ENCODE measurements at places on chromosomes 16 and 17.

GRCh38 chr16:68377667-68378393 is 67.0 kb downstream of the PRMT7 start:
- no peak for DNase-seq

DNA sequence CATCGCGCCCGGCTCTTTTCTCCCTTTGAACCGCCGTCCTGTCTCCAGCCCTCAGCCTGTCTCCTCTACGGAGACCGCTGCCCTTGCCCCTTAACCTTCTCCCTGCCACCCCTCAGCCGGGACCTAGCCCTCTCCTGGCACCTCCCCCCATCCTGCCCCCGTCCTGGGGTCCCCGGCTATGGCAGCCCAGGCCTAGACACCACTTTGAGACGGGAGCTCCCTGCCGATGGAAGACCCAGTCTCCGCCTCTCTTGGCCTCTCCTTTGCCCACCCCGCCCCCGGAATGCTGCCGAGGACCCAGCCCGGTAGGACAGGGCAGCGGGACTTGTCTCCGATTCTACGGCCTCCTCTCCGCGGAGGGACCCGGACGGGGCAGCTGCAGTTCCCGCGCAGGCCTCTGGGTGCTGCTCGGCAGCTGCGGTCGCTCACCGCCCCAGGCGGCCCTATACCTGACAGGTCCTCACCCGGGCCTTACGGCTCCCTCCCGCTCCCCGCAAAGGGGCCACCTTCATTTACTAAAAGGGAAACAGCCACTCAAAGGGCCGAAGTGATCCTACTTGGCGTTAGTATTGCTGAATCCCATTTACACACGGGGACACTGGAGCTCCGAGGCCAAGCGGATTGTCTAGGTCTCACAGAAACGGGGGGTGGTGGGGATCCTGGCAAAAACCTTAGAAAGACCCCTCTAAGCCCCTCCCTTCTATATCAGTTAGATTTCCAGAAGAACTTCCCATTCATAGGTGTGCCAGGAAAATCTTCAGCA is 32.6 kb upstream of the TAC4 start:
- peak; percentile 15 for DNase-seq

GRCh38 chr16:51119556-51119955 is 31.5 kb downstream of the SALL1 start:
- no peak for DNase-seq

DNA sequence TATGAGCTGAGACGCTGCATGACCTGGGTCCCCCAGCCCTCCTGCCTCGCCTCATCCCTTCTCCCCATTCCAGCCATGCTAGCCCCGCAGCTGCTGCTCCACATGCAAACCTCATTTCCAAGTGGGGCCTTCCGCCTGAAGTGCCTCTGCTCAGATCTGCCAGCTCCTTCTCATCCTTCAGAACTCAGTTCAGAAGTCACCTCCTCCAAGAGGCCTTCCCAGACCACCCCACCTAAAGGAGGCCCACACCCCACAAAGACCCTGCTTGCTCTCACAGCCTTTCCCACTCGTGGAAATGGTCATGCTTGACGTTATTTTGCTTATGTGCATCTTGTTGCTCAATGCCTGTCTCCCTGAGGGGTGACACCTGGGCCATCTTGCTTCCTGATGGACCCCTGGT is 58.7 kb downstream of the RMI2 start:
- no peak for DNase-seq

DNA sequence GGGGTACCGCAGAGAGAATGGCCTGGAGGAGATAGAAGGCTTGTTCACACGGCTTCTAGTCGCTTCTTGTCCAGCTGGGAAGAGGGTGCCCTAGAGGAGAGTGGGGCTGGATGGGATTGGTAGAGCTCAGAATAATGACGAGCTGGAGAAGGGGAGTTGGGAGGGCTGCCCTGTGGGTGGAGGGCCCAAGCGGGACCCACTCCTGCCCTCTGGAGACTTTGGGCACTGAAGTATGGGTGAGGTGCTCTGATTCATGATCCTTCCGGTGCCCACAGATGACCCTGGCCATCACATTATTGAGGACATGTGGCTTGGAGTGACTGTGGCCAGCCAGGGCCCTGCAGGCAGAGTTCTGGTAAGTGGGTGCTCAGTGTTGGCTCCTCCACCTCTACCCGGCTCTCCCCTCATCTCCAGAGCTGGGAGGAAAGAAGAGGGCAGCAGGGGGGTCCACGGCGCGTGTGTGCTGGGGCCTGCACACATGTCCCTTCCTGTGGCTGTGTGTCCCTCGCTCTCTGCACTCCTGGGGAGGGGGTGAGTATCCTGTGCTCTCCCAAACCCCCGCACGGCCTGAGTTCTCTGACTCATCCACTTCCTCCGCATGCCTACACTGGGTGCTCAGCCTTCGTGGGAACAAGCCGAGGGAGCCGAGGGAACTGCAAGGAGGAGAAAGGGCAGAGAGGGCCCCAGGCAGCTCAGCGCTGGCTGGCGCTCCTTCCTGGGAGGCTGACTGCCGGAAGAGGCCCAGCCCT is 8.5 kb downstream of the ITGA3 start:
- DNase-seq, result peak; percentile 73

- no peak for DNase-seq
These were observed 1.0 kb downstream of the SSTR2 start for GRCh38 chr17:73165616-73166404.

DNA sequence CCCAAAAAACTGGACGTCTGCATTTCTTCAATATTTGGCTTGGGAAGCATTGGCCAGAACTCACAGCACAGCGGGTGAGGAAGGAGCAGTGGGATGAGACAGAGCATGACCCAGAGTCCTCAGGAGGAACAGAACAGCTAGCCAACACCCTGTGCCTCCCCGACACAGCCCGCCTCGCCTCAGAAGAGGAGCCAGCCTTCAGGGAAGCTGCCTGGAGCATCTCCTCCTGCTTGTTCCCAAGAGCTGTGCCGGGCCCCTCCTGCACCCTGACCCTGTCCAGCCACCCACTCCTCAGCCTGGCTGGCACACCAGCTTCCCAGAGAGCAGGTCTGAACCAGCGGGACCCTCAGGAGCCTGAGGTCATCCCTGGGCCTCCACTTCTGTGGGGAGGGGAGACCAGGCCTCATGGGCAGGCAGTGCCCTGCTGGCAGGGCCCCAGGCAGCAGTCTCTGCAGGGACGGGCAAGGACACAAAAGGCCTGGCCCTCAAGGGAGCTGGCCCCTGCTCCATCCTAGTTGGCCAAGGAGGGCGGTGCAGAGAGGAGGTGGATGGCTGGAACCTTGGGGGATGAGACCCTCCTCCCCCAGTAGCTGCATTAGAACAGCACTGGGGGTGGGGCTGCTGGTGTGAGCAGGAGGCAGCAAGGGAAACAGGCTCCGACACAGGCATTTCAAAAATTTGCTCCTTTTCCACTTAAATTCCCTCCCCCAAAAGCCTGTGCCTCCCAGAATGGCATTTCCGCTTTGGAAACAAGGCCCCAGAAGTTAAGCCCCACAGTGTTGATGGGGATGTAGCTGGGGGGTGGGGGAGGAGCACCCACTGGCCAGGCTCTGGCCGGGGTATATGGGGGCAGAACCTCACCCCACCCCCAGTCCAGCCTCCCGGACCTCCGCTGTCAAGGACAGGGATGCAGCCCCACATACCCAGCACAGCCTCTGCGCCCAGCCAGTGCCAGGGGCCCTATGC is 1.8 kb upstream of the BCAR1 start:
- no peak for DNase-seq

GRCh38 chr17:50240851-50241250 is 33.4 kb upstream of the TMEM92 start:
- DNase-seq, result no peak

GRCh38 chr17:5034063-5034462 is 1.2 kb downstream of the SLC52A1 start:
- no peak for DNase-seq

- no peak for DNase-seq
These were observed 66.2 kb upstream of the TRAP1 start for GRCh38 chr16:3783516-3783915.

DNA sequence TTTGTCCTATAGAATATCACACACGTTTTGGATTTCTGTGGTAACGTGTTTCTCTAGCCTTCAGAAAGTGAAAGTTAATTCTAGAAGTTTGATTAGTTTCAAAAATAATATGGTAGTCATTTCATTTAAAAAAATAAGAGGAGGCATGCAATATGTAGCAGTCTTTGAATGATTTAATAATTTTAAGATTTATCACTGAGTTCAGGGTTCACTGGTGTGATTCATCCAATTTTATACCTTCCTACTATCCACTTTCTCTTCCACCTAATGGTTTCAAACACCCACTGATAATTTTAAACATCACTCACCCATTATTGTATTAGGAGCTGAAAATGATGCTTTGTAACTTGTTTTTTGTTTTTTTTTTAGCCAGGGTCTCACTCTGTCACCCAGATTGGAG is 42.3 kb downstream of the CMC2 start:
- no peak for DNase-seq

DNA sequence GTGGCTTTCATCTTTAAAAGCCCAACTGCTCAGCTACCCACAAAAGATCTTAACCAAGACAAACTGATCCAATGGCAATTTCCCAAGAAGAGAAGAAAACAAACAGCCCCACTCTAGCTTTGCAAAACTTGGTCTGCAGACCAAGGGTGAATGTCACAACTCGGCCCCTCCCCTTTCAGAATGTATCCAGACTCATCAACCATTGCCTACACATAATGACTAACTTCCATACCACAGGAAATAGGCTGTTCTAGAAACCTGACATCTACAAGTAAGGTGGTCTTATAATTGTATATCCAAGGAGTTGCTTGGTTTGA is 16.0 kb downstream of the DCUN1D3 start:
- no peak for DNase-seq

GRCh38 chr17:45315648-45316433 is 979 bp downstream of the MAP3K14 start:
- DNase-seq, result no peak

DNA sequence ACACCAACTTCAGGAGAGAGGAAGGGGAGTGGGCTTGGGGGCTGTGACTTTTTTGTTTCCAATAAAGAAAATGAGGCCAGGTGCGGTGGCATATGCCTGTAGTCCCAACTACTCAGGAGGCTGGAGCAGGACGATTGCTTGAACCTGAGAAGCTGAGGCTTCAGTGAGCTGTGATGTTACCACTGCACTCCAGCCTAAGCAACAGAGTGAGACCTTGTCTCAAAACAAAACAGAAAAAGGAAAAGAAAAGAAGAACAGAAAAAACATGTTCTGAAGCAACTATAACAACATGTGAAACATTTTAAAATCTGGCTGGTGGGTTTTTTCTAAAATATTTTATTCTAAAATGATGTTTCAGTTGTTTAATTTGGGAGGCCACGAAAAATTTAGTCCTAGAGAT is 554.0 kb upstream of the ZFHX3 start:
- DNase-seq, result no peak

DNA sequence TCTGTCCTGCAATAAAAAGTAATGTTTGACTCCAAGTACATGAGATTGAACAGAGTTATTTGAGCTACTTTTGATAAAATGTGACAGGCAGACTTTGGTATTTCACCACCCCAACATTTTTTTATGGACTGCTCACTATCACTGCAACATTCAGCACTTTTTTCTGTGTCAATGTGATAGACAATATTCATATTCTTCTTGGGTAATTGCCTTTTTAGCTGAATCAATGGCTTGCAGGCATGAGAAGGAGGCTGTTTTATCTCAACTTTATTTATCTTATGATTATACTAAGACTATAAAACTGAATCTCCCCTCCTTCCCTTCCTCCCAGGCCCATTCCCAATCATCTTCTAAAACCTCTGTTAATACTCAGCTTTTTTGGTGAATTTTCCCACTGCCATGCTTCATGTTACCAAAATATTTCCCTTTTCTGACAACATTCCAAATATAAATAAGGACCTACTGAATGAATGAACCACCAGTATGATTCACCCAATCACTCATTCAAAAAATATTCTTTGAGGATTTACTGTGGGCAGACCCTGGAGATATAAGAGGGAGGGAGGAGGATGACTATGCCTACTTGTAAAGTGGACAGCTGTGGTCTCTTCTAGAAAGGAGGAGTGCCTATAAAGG is 67.6 kb downstream of the CDH13 start:
- DNase-seq, result no peak

DNA sequence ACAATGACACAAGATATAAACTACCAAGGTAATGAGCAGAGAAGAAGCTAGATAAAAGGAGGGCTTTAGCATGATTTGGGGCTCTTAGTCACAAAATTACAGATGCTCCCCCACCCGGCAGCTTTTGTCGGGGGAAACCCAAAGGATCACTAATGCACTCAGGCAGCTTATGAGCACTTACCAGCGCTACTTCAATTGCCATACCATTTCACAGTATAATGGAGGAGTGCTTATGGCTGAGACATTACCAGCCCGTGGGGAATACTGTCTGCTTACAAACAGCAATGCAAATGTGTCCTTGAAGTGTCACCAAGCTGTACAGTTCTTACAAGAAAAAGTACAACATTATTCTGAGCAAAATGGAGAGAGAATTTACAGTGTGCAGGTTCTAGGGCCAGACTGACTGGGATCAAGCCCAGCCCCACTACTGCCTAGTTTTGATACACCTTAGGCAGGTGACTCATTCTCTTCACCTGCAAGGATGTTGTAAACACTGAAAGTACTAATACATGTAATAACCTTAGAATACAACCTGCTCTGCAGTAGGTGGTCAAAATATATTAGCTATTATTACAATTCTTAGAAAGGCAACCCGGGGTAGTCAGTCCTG is 16.3 kb downstream of the ANKFY1 start:
- no peak for DNase-seq

Data from AG09319 (cell line).